ENCODE measurements at places on chromosomes 3 and 15.
A peak's percentile ranks its signal among the peaks of the same experiment; 100 is the strongest.

DNA sequence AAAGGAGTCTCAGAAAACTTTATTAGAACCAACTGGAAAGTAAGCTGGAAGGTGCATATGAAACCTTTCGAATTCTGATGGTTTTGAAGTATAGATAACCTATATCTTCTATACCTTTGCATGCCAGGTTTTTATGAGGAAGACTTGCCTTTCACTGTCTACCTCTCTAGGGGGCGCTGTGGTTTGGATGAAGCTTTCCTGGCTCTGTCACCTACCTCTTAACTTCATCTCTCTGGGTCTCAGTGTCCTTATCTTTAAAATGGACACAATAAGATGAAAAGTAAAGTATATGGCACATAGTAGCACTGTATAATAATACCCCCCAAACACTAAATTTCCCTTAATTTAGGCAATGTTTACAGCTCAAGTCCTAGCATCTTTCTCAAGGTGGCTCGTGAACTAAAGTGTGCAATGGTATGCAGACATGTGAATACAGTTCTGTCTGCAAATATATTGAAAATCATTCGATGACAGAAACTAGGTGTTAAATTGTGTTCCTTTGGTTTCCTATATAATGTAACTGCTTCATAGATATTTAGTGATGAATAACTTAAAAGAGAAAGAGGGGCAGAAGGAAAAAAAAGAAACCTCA is 314.3 kb downstream of the CHST2 start:
- H3K4me1 ChIP-seq = no peaks in the 10 kb centered on the region
- DNase-seq = no peak
- H3K36me3 ChIP-seq = no peaks in the 10 kb centered on the region

DNA sequence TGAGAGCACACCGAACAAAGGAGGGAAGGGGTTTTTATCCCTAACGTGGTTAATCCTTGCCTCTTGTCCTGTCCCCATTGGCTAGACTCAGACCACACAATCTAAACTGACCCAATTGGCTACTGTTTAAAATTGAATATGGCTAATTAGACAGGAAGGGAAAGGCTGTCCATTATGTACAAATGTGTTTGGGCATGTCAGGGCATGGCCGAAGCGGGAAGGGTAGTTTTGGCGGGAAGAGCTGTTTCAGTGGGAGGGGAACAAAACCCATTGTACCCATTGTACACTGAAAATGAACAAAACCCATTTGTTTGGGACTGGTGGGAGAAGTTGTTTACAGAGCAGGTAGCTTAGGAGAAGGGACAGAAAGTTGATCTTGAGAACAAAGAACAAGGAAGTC is 330.9 kb upstream of the POU1F1 start:
- no peak overlapping the region for H3K27ac ChIP-seq
- H3K4me3 ChIP-seq = no peak overlapping the region
- H3K4me1 ChIP-seq = no peaks in the 10 kb centered on the region
- no peaks in the 10 kb centered on the region for H3K36me3 ChIP-seq
- H3K27me3 ChIP-seq = no peaks in the 10 kb centered on the region

DNA sequence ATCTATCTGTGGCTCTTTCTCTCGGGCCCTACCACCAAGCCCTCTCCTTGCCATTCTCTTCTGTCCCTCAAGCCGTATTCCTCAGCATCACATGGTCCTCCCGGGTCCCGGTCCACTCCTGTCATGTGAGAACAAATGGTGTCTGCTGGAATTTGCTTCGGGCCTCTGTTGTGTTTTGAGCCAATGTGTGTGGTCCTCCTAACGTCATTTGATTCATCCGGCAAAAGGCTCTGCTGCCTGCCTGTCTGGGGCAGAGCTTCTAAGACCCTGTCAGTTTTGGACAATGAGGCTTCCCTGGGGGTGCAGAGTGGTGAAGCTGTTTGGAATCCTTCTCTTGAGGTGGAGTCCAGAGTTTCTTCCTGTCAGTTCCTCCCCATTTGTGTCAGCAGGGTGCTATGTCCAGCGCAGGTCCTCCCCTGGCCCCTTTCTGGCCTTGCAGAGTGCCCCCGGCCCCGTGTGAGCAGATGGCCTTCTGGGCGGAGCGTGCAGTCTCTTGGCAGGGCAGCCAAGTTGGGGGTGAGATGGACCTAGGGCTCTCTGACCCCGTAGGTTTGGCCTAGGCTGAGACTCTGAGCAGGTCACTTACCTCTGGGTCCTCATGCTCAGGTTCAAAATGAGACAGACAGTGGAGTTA is 93.6 kb downstream of the APBA2 start:
- H3K27ac ChIP-seq = no peak overlapping the region
- peaks cover 10% of the 10 kb centered on the region for H3K4me1 ChIP-seq
- no peak for DNase-seq

DNA sequence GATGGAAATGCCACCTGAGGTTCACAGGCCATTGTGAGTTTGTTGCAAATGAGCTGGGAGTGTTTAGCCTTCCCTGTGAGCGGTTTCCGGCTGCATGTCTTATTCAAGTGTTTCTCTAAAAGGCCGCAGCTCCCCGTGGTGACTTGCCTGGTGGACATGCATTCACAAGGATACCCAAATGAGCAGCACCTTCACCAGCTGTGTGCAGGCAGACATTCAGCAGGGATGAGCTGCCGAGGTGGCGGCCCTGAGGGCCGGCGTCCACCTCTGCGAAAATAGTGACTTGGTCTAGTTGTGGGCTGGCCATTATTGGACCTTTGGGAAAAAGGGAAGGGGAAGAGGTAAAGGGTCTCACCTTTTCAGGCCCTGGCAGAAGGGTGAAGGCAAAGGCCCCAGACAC is 23.4 kb downstream of the SPSB4 start:
- H3K36me3 ChIP-seq = no peaks in the 10 kb centered on the region
- no peak overlapping the region for H3K4me3 ChIP-seq
- no peaks in the 10 kb centered on the region for H3K4me1 ChIP-seq
- H3K27me3 ChIP-seq = no peaks in the 10 kb centered on the region
- no peak overlapping the region for H3K27ac ChIP-seq
- no peak for DNase-seq

- no peaks in the 10 kb centered on the region for H3K36me3 ChIP-seq
- no peak overlapping the region for H3K27ac ChIP-seq
- H3K4me1 ChIP-seq = no peaks in the 10 kb centered on the region
- H3K27me3 ChIP-seq = no peaks in the 10 kb centered on the region
- H3K4me3 ChIP-seq = no peak overlapping the region
- no peak for DNase-seq
These were observed 185.2 kb upstream of the IL12A start for GRCh38 chr3:159803459-159803858.

- H3K27ac ChIP-seq = no peak overlapping the region
- no peaks in the 10 kb centered on the region for H3K4me1 ChIP-seq
- no peak overlapping the region for H3K4me3 ChIP-seq
- H3K27me3 ChIP-seq = peaks cover 4% of the 10 kb centered on the region
These were observed 78.9 kb downstream of the GTF2E1 start for GRCh38 chr3:120821426-120821825.

GRCh38 chr3:52065264-52065756 is 8.9 kb upstream of the DUSP7 start:
- H3K36me3 ChIP-seq = no peaks in the 10 kb centered on the region
- no peak overlapping the region for H3K4me3 ChIP-seq
- no peaks in the 10 kb centered on the region for H3K27me3 ChIP-seq
- DNase-seq = no peak
- no peaks in the 10 kb centered on the region for H3K4me1 ChIP-seq
- H3K27ac ChIP-seq = no peak overlapping the region

DNA sequence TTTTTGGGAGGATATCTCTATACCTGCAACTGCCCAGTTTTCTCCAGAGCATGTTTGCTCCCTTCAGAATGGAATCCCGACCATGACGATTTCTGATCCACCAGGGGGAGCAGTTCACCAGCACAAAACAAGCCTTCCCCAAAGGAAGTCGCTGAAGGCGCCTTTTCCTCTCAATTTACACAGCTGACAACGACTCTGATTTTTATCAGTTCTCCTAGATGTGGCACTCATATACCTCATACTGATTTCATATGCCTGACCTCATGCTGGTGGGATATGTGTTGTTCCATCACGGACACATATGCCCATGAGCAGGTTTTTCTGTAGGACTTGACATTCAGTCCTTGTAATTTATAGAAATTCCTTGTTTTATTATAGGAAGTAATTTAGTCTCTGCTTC is 1028.2 kb downstream of the MCTP2 start:
- H3K27ac ChIP-seq = no peak overlapping the region
- no peaks in the 10 kb centered on the region for H3K36me3 ChIP-seq
- DNase-seq = peak; percentile 19
- peaks cover 3% of the 10 kb centered on the region for H3K4me1 ChIP-seq
- H3K27me3 ChIP-seq = peaks cover 5% of the 10 kb centered on the region

- no peak for DNase-seq
- H3K27ac ChIP-seq = no peak overlapping the region
- H3K4me1 ChIP-seq = no peaks in the 10 kb centered on the region
- no peaks in the 10 kb centered on the region for H3K36me3 ChIP-seq
These were observed 292.8 kb downstream of the BCHE start for GRCh38 chr3:165544432-165544831.

- no peak overlapping the region for H3K4me3 ChIP-seq
- H3K4me1 ChIP-seq = no peaks in the 10 kb centered on the region
- no peaks in the 10 kb centered on the region for H3K36me3 ChIP-seq
These were observed 57.9 kb downstream of the BTD start for GRCh38 chr3:15659254-15659975.

DNA sequence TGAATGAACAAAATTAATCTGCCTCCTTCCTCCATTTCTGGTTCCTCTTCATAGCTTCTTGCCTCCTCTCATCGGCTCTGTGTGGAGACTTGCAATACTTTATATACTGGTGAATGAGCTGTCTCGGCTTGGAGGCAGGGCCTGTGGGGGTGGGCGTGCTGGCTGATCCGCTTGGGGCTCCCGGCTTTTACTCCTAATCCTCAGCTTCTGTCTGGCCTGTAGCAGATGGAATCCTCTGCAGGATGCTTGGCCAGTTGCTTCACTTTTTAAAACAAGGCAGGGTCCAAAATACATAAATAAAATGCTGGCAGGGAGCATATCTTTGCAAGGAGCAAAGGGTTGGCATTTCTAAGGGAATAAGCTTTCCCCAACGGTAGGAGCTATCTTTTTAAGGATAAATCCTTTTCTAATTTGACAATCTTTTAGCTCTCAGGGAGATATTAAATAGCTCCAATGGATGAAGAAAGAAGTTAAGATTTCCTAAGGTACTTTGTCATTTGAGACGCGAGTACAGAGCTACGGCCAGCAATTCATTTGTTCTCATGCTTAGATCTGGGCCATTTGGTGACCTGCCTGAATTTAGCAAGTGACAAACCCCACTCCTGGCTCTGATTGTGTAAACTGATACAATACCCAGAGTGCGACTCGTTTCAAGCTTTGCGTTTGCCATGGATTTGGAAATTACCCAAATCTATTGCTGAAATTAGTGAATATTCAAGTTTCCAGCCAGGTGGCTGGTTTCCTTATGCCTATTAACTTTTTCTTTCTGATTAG is 18.9 kb downstream of the SV2B start:
- H3K27ac ChIP-seq = no peak overlapping the region
- H3K27me3 ChIP-seq = peaks cover 5% of the 10 kb centered on the region
- no peaks in the 10 kb centered on the region for H3K4me1 ChIP-seq
- H3K4me3 ChIP-seq = no peak overlapping the region
- no peak for DNase-seq

DNA sequence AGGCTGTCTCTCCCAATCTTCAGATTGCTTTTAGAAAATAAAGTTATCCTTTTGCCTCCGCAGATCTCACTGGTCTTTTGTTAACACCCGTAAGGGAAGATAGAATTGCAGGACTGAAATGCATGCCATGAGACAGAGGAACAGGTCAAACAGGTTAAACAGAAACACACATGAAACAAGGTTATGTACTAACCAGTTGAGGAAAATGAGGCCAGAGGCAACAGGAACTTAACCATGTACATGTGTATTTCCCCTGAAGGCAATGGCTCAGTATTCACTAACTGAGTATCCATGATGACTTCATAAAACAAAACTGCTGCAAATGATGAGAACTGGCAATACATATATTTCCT is 169.1 kb upstream of the NSMCE3 start:
- no peak overlapping the region for H3K4me3 ChIP-seq
- DNase-seq = no peak
- no peaks in the 10 kb centered on the region for H3K4me1 ChIP-seq
- H3K27me3 ChIP-seq = no peaks in the 10 kb centered on the region

- no peaks in the 10 kb centered on the region for H3K36me3 ChIP-seq
- H3K4me1 ChIP-seq = peaks cover 9% of the 10 kb centered on the region
- DNase-seq = no peak
- H3K27ac ChIP-seq = no peak overlapping the region
These were observed 21.7 kb upstream of the EPHB3 start for GRCh38 chr3:184539801-184540435.

GRCh38 chr3:11385891-11386290 is 113.7 kb downstream of the ATG7 start:
- H3K4me1 ChIP-seq = no peaks in the 10 kb centered on the region
- H3K27me3 ChIP-seq = no peaks in the 10 kb centered on the region
- no peak for DNase-seq
- H3K36me3 ChIP-seq = no peaks in the 10 kb centered on the region
- H3K27ac ChIP-seq = no peak overlapping the region

- peaks cover 20% of the 10 kb centered on the region for H3K4me1 ChIP-seq
- DNase-seq = no peak
- H3K27me3 ChIP-seq = no peaks in the 10 kb centered on the region
- H3K36me3 ChIP-seq = no peaks in the 10 kb centered on the region
These were observed 31.3 kb upstream of the BLM start for GRCh38 chr15:90685591-90686434.

- H3K27me3 ChIP-seq = no peaks in the 10 kb centered on the region
- no peak overlapping the region for H3K27ac ChIP-seq
- no peak overlapping the region for H3K4me3 ChIP-seq
- DNase-seq = no peak
- H3K4me1 ChIP-seq = no peaks in the 10 kb centered on the region
- H3K36me3 ChIP-seq = no peaks in the 10 kb centered on the region
These were observed 38.5 kb upstream of the TNFAIP8L3 start for GRCh38 chr15:51133140-51133765.

DNA sequence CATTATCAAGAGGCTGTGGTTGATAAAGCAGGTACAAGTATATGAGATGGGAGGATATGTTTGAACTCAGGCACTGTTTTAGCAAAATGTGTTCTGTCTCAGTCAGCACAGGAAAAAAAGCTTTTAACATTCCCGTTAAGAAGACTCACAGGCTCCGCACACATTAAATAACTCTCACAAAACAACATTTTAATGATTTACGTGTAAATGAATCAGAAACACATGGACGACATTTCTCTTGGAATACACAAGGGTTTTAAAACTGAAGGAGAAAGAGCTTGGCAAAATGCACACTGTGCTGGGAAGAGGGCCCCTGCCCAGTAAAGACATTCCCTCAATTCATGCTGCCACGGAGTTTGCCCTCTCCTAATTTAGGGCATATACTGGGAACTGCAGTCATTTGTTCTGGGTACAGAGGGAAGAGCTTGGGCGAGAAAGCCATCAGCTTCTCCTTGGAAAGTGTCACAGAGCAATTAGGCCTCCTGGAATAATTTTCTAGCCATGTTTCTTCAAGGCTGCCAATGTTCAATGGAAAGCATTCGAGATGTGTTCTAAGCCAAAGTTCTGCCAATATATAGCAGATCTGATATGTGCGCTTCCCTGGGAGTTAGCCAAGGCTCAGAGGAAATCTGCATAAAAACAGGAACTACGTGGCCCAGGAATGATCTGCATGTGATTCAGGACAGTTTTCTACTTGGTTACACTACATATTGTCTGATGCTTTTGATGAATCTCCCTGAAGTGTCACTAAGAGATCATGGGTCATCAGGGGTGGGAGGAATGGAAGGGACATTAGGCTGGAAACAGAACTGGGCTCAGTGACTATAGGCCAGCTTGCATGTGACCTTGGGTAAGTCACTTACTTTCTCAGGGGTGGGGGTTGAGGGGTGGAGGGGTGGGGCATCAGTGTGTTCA is 2.2 kb upstream of the MASP1 start:
- H3K4me1 ChIP-seq = no peaks in the 10 kb centered on the region
- H3K27ac ChIP-seq = no peak overlapping the region
- no peaks in the 10 kb centered on the region for H3K27me3 ChIP-seq
- H3K4me3 ChIP-seq = no peak overlapping the region
- no peak for DNase-seq
